ENCODE measurements at places on chromosomes 4 and X.

DNA sequence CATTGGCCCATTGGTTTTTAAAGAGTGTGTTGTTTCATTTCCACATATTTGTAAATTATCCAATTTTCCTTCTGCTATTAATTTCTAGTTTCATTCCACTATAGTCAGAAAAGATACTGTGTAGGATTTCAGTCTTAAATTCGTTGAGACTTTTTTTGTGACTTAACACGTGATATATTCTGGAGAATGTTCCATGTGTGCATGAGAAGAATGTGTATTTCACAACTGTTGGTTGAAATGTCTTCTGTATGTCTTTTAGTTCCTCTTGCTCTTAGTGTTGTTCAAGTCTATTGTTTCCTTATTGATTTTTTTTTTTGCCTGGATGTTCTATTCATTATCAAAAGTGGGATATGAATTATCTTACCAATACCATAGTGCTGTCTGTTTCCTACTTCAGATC, 606.9 kb downstream of the RPA4 start:
- DNase-seq = no peak

DNA sequence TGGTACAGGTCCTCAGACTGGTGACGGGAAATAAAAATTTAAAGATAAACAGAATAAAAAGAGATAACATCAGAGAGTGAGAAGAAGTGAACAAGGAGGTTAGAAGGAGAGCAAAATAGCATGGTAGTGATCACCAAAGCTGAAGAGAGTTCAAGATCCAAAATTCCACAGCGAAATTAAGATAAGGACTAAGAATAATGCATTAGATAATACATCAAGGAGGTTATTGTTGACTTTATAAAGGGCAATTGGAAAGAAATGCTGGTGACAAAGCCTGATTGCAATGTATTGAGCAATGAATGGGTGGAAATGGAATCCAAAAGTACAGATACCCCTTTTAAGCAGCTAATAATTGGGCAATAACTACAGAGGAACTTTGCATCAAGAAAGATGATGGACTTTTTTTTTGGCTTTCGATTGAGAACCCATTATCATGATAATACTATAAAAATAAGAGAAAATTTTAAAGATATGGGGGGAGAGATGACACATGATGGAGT, 101.6 kb upstream of the MAP9 start:
- no peak for DNase-seq

DNA sequence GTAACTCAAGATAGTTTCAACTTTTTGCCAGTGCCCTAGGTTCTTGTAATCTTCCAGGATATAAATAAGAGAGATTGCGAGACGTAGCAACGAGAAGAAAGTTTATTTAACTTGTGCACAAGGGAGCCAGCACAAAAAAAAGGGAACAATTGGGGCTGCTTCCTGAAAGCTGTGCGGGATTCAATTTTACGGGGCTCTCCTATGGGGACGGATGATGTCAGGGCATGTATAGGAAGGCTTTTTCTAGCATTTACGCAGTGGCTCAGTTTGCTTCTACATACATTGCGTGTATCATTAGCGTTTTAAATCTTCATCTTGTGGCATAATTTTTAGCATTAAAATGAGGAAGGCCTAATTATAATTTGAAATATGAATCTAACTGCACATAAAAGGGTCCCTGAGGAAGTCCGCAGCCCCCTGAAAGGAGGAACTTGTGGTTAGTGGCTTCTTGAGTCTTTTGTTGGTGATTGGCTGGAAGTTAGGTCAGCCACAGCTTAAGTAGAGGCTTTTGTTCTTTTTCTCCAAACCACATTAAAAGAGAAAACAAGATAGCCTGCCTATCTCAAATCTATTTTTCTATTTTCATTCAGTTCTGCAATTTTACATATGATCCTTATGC, 668.2 kb upstream of the NDST4 start:
- DNase-seq = no peak

DNA sequence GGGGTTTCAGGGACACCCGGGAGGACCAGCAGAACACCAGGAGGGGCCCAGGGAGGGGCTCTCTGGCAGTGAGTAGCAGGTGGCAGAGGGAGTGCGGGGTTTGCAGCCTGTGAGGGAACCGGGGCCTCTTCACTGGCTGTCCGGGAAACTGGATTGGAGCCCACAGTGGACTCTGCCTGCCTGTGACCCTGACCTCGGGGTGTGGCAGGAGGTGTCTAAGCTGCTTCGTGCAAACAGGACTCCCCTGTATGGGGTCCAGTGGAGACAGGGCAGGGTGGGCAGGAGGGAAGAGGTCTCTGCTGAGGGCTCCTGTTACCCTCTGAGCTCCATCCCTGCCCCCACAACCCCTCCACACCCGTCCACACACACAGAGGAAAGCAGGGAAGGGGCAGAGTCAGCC, 50.1 kb downstream of the FAM53A start:
- DNase-seq = no peak

GRCh38 chr4:173357939-173358338, 12.8 kb upstream of the SAP30 start:
- no peak for DNase-seq

DNA sequence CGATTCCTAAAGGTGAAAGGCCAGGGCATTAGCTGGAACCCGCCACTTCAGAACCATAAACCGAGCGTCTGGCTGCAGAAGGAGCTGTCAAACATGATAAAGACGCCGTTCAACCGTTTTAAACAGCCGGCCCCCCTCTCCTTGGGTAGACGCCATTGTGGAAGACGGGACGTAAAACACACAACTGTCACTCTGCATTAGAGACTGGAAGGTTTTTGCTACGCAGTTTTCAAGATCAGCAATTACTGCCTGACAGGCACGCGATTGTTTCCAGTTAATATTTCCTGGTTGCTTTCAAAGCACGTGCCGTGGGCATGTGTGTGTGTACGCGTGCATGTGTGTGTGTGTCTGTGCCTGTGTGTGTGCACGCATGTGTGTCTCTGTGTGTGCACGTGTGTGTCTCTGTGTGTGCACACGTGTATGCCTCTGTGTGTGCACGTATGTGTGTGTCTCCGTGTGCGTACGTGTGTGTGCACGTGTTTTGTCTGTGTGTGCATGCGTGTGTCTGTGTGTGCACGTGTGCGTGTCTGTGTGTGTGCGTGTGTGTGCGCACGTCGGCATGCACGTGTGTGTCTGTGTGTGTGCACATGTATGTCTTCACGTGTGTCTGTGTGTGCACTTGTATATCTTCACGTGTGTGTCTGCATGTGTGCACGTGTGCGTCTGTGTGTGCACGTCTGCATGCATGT, 48.8 kb downstream of the SHOX start:
- DNase-seq = no peak

DNA sequence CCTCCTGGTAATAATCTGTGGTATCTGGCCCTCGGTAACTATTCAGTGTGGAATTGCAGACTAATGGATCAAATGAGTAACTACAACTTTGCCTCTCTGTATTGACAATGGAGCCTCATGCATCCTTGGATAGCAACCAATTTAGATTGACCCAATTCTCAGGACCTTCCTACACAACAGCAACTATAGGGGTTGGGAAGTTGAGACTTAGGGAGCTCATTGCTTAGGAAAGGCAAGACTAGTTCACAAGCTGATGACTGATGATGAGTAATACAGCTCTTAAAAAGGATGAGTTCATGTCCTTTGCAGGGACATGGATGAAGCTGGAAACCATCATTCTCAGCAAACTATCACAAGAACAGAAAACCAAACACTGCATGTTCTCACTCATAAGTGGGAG, 47.5 kb upstream of the KLHL13 start:
- no peak for DNase-seq

DNA sequence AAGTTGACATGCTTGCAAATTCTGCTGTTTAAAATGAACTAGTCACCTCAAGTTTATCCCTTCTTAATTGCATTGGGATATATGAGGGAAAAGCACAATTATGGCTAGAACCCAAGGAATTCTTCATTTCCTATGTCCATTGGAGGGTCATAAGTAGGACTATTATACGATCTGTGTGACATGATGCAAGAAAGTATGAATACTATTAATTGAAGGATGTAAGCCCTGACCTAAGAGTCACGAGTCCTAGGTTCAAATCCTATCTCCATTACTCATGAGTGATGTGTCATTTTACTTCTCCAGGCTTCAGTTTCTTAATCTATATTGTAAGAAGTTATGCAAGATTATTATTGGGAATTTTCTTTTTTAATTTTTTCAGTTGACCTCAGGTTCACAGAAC, 542.9 kb upstream of the GRIA3 start:
- no peak for DNase-seq

DNA sequence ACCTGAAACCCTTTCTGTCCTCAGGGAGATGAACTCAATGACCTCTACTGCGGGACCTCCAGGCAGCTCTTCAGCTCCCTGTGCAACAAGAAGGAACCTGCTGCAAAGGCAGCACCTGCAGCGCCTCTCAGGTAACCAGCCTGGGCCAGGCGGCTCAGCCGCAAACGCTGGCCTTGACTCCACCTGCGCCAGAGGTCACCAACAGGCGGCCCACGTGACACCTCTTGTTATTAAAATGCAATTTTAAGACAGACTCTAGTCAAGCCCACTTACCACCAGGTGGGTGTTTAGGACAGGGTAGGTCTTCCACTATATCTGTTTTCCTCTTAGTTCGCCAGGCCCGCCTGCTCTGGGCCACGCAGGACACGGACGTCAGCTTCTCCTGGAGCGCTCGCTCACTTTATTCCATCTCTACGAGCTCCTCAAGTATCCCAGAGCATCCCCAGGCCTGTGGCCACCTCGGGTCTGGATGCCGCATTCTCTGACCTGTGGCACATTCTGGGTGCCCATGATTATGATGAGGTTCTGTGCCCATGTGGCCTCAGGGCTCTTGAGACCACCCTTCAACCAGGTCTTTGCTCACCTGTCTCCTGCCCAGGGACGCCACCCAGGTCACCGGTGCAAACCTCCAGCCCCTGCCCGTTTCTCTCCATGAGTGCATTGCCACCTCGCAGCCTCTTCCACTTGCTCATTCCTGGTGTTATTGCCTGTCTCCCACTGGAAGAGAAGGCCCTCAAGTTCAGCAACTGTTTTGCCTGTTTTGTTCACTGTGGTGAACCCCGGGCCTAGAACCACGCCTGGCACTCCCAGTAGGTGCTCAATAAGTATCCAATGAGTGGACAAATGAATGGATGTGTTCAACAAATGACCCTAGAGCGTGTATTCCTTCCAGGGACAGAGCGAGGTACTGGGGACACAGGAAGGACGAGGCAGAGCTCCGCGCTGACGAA, 32.8 kb upstream of the JAKMIP1 start:
- DNase-seq = no peak

DNA sequence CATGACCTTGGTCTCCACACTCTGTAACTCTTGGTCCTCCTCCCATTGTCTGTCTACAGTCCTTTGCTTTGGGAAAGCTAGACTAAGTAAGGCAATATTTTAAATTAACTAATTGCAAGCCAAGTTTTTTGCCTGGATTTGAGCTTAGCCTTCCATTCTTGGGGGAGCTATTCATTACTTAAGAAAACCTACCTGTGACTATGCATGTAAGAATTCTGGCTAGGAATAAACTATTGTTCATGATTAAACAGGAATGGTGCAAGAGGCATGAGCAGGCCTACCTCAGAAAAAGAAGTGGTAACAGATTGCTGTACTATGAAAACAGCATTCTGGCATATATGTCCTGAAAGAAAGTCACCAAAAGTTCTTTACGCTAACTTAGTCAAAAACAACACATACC, 309.4 kb downstream of the MAPK10 start:
- DNase-seq = no peak

DNA sequence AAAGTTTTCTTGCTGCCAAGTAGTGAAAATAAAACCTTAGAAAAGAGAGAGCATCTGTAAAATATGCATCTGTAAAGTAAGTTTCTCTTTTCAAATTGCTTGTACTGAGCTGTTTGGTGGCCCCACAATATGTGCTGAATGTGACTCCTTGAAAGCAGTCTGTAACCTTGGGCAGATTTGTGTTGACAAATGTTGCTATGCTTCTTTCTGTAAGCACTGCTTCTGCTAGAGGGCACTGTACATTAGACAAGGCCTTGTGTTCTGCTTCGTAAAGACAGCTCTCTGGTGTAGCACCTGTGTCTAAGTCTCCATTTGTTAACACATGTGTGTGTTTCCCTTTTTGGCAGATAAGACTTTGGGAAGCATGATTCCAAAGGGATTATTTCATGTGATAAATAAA, 56.6 kb upstream of the NRK start:
- no peak for DNase-seq

DNA sequence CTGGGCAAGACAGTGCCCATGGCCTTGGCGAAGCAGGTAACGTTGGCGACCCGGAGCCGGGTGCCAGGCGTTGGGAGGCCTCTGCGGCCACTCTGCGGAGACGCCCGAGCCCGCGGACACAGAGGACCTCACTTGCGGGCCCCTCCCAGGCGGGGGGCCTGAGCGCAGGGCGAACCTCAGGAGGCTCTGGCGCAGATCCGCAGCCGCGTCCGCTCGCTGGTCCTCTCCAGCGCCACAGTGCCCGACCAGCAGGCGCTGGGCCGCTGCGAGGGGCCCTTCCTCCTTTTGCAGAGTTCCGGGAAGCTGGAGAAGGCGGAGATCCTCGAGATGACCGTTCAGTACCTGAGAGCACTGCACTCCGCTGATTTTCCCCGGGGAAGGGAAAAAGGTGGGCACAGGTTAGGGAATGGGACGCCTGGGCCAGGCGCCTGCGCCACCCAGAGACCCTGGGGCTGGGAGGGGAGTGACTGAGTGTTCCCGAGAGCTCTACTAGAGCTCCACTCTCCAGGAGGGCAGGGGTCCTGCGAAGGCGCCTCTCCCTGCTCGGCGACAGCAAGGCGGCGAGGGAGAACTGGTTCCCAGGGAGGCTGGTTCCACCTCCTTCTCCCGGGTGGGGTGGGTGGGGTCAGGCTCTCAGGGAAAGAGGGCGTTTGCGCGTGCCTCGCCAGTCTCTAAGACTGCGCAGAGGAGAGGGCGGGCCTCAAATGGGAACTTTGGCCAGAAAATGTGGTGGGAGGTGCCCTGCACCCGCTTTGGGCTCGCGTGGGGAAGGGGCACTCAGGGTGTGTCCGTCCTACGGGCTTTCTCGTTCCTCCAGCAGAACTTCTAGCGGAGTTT, 1.4 kb downstream of the HELT start:
- DNase-seq = no peak

GRCh38 chr4:69689599-69689998, 36.6 kb upstream of the UGT2A1 start:
- DNase-seq = no peak

GRCh38 chr4:128285085-128285997, 2.3 kb downstream of the PGRMC2 start:
- no peak for DNase-seq

GRCh38 chrX:110402091-110402849, 43.6 kb downstream of the RTL9 start:
- no peak for DNase-seq

- peak; percentile 26 for DNase-seq
Measured at GRCh38 chr4:184722798-184723197, 11.1 kb downstream of the CENPU start.

- no peak for DNase-seq
Measured at GRCh38 chrX:103309860-103310554, 783 bp downstream of the BEX2 start.
